ENCODE measurements at places on chromosomes 6 and 20. TPM values are rescaled to one million over a fixed set of nuclear protein-coding genes. Genes with fewer than 3 reads are reported as not detected.

DNA sequence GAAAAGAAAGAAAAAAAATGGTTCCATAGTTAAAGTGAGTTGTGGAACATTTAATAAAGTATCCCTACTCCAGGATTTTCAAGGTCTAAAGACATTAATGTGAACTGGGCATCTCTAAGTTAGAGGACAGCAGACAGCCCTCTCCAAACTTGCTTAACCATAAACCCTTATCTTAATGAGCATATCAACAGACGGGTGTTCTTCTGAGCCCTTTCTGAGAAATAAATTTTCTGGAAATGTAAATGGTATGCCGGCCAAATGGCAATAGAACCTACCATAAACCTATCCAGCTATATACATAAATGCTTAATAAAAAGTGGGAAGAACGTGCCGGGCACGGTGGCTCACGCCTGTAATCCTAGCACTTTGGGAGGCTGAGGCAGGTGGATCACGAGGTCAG, 12.5 kb downstream of the SLC18B1 start:
- DNase-seq = no peak

GRCh38 chr6:151290877-151291721, 51.3 kb downstream of the AKAP12 start:
- no peak for DNase-seq

DNA sequence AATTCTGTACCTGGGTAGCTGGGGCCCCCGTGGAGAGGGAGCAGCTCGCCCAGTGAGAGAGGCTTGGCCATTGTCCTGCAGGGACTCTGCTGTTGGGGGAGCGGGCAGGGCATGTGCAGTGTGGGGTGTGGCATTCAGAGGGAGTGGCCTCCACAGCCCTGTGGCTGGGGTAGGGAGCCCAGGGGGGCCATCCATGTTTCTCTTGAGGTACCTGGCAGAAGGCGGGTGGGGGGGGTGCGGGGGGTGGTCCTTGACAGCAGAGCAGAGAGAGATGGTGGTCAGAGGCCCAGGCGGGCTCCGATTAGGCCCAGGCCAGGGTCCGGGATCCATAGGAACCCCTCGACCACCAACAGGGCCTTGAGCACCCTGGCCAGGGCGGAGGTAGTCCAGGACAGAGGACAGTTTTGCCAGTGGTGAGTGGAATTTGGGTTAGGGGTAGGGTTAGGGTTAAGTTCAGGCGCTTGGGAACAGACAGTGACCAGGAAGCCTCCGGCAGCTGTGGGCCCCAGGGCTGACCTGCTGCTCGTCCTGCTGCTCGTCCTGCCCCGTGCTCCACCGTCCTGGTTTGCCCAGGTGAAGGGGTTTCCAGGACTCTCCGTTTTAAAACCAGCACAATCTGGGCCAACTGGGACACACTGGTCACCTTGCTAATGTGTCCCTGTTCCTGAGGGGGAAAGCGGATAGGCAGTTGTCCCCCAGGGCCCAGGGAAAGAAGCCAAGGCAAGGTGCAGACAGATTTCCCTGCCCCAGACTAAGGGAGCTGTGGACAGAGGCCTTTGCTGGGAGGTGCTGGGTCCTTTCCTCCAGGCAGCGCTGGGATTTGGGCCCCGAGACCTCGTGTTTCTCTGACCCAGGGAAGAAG, 24.8 kb upstream of the MYT1 start:
- DNase-seq = no peak

DNA sequence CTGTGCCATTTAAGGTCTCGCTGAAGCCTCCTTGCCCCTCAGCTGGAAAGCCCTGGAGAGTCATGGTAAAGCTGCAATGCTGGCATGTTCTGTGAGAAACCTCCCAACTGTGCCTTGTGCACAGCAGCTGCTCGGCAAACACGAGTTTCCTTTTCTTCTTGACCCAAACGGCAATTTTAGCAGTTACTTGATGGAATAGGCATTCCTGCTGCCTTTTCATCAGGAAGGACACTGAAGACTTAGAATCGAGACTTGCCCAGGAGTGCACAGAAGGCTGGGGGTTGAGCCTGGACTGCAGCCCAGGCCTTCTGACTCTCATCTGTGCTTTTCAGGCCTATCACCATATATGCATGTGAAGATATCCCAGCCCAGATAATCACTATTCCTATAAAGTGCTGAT, 28.7 kb upstream of the CLDN20 start:
- DNase-seq = no peak

DNA sequence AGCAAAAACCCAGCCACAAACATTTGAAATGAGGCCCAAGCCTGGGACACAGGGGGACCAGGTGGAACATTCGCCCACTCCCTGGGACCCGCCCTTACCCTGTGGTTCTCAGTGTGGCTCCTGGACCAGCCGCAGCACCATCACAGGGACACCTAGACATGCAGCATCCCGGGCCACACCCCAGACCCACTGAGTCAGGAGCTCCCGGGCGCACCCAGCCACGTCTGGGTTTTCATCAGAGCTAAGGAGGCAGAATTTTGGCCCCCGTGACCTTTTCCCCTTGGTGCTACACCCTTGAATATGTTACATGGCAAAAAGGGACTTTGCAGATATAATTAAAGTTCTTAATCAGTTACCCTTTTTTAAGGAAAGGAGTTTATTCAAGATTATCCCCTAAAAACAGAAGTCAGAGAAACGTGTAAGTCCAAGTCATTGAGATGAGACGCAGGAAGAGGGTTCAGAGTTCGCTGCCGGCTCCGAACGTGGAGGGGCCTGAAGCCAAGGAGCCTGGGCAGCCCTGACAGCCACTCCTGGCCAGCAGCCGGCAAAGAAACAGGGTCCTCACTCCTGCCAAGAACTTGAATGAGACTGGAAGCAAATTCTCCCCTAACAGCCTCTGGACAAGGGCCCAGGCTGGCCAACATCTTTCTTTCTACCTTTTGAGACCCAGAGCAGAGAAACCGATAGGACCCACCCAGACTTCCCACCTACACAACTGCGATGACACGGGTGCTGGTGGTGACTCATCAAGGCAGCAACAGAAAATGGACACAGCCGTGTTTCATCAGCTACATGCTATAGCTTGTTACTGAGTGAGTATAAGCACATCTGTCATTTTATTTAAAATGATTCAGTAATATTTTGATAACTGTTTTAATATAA, 25.3 kb downstream of the BFSP1 start:
- no peak for DNase-seq

- peak; percentile 60 for DNase-seq
Measured at GRCh38 chr6:169858935-169859351, 107.5 kb downstream of the ERMARD start.

DNA sequence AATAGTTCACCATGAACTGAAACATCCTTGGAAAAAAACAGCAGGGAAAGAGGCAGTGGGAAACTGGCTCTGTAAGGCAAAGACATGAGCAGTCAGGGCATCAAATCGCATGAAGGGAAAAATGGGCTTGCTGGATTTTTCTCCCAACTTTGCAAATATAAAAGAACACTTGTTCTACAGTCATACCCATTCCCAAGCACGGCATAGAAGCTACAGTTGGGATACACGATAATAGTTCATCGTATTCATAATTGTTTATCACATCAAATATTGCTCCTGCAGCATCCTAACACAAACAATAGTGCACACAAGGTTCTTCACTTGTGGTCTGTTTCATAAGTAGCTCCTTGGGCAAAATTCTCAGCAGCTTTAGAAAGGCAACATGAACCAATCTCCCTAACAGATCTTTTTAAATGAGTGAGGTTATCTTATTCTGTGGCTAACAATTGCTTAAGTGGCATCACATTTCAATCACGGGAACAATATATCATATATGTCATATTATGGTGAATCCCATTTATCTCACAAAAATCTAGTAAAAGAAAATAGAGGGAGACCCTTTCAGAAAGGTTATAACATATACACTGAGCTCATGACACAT, 243.9 kb downstream of the PKHD1 start:
- DNase-seq = no peak

DNA sequence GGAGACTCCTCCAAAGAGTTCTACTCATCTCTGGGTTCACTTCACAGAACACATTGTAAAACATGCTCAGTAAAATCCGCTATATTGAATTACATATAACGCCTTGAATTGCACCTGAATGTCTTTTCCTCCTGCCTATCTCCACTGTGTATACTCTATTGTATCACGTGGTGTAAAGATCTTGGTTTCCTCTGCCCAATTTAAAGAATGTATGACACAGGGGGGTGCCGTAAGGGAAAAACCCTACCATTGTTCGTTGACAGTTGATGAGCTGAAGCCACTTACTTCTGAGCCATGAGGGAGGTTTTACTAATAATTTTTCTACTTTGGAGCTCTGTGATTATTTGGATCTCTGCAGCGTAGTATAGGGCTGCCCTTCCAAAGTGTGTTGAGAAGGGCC, 6.0 kb downstream of the ASF1A start:
- no peak for DNase-seq

DNA sequence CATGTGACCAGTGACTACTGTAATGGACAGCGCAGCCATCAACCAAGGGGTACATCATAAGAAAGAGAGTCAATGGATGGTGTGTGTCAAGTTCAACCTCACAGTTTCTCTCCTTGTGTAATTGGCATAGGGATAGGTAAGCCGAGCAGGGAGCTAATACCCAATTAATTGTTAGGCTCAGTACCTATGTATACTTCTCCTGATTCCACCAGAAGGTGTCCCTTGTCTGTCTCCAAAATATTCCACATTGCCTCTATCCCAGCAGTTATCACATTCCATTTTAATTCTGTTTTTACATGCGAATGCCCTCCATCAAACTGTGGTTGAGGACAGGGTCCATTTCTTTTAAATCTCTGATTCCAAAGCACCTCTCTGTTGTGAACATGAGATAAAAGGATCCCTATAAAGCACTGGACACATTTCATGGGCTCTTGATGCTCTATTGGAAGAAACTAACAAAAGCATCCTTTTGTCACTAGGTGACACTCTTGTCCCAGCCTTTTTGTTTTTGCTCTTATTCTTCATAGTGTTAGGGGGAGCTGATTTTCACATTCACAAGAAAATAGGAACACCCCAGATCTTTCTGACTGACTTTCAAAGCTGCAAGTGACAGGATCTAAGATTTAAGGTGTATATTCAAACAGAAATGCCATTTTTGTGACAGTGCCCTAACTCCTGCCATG, 38.9 kb downstream of the FBXO9 start:
- DNase-seq = no peak

- DNase-seq = no peak
Measured at GRCh38 chr6:153130515-153131036, 506 bp downstream of the RGS17 start.

GRCh38 chr6:47083586-47084047, 41.5 kb upstream of the ADGRF1 start:
- peak; percentile 93 for DNase-seq

Gene SMOC2
- total RNA-seq = 16.4 TPM

Gene NOX3
- total RNA-seq = not detected

Gene VGLL2
- not detected for total RNA-seq

Gene COL9A1
- total RNA-seq = 0.14 TPM

Gene SLC32A1
- total RNA-seq = not detected

Gene AHCY
- total RNA-seq = 69.5 TPM
